ENCODE measurements at places on chromosomes 7 and 10. TPM values are rescaled to one million over a fixed set of nuclear protein-coding genes. Genes with fewer than 3 reads are reported as not detected.

GRCh38 chr7:1459920-1460820 is 900 bp upstream of the MICALL2 start:
- DNase-seq, result no peak

GRCh38 chr10:58546722-58547445 is 34.2 kb downstream of the BICC1 start:
- DNase-seq, result no peak

DNA sequence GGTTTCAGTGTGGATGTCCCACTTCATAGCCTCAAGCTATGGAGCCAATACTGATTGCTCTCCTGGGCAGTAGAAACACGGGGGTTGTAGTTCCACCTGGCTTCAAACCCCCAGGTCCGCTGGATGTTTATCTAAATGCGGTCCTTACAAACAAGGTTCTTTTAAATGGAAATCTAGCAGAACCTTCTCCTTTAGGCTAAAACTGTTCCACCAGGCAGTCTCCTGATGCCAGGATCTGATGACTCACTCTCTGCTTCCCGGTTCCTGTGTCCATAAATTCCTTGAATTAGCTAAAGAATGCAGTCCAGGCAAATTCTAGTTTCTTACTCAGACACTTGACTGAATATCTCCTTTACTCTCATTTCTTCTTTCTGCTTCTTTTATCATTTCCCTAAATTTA is 108.4 kb upstream of the FAM3C start:
- no peak for DNase-seq

DNA sequence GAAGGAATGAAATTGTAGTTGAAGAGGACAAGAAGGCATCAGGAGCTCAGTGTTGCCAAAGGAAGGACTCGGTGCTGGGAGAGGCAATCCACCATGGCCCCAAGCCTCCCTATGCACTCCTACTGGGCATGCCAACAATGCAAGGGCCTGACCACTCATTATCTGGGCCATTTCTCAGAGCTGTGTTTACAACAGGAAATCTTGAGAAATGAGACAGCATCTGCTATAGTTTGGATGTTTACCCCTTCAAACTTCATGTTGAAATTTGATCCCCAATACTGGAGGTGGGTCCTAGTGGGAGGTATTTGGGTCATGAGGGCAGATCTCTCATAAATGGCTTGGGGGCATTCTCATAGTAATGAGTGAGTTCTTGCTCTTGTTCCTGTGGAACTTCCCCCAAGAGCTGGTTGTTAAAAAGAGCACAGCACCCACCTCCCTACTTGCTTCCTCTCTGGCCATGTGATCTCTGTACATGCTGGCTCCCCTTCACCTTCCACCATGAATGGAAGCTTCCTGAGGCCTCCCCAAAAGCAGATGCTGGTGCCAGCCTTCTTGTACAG is 50.8 kb upstream of the AOAH start:
- DNase-seq, result no peak

DNA sequence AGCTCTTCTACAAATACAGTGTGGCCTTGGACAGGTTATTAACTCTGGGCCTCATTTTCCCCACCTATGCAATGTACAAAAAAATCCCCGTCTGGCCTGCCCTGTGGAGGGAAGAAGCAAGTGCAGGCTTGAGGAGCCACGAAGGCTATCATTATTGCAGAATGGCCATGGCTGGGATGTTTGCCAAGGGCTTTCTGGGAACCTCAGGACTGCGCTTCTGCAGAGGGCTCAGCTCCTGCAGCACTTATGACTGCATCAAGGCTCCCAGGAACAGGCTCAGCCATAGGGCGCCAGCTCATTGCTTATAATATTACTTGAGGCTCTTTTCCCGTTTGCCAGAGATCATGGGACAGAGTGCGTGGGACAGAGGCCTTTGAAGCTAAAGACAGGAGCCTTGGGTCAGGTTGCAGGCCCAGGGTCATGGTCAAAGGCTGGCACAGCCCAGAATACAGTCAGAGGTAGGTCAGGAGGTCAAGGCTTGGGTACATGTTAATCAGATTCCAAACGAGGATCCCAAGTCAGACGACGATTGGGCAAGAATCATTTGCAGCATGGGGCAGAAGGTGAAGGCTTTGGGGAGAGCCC is 20.6 kb upstream of the C10orf105 start:
- DNase-seq, result no peak

DNA sequence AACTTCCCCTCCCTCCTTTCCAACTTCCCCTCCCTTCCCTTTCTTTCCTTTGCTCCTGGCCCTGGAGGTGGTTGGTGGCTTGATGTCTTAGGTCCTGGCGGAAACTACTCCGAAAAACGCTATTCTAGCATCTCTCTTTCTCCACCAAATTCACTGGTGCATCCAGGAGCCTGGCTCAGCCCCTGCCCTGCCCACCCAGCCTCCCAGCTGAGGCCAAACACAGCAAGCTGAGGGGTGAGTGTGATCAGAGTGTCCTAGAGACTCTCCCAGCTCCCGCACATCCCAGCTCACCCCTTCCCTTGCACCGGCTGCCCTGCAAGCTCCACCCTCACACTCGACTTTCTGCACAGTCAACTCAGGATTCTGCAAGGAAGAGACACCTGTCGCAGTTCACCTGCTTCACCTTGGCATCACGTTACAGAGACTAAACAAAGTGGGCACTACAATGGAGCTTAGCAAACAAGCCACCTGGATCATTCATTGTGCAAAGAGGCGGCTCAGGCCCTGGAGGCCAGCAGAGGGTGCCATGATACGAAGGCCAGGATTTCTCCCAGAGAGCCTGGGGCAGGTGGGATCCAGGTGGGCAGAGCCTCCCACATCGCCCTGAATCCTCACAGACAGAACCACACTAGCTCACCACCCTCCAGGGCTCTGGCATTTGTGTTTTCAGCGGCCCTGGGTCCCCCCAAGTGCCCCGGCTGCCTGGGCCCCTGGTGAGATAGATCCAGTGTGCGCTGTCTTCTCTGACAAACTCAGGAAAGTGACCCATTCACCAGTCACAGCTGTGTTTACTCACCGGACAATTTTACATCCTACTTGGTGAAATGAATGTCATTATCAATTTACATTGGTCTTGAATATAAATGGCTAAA is 169.6 kb downstream of the TCERG1L start:
- no peak for DNase-seq

GRCh38 chr7:7918736-7919448 is 49.7 kb upstream of the GLCCI1 start:
- no peak for DNase-seq

- no peak for DNase-seq
Measured at GRCh38 chr7:42677751-42678699, 233.8 kb downstream of the C7orf25 start.

FGFR2 gene
- not detected for total RNA-seq

DNA sequence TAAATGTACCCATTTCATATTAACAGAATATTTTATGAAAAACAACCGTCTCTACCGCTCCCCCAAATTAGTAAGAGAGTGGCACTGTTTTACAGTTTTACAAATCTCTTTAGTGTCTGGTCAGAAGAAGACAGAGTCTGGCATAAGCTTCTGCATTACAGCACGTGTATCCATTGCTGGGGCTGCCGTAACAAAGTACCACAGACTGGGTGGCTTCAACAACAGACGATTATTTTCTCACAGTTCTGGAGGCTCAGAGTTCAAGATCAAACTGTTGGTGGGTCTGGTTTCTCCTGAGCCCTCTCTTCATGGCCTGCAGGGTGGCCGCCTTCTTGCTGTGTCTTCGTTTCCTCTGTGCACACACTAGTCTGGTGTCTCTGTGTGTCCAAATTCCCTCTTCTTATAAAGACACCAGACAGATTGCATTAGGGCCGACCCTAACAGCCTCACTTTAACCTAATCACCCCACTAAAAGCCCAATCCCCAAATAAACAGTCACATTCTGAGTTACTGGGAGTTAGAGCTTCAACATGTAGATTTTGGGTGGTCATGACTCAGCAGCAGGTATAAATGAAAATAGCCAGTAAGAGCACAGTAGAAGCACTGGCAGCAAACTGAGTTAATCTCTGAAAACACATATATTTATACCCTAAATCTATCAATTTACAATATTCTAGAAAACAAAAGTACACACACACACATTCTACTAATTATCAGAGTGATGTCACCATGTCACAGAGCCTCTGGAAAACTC is 4.0 kb upstream of the SPOCK2 start:
- no peak for DNase-seq

PDE1C gene
- not detected for total RNA-seq

DNA sequence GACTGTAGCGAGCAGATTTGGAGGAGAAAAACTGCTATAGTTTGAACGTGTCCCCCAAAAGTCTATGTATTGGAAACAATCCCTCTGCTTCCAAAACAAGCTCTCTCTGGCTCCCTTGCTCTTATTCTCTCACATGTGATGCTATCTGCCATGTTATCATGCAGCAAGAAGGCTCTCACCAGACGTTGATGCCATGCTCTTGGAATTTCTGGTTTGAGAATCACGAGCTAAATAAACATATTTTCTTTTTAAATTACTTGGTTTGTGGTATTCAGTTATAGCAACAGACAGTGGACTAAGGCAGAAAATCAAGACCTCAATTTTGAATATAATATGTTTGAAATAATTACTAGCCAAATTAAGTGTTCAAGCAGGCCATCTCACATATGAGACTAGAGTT is 17.5 kb upstream of the GNAT3 start:
- DNase-seq, result no peak

SERPINE1 gene
- total RNA-seq, result 0.36 TPM

DNA sequence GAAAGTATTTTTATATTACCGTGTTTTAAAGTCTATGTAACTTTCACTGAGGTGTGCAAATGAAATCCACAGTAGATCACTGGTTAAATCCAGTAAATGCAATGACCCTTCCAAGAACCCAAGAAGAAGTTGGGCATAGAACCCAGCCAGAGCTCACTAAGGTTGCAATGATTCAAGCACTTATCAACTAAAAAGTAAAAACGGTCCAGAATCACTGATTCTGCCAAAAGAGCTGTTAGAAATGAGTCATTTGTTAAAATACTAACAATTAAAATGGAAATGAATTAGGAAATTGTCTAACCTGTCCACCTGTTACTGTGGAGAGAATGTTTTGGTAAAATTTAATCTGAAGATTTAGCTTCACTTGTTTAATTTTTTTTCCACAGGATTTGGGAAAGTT is 74.4 kb downstream of the ANK3 start:
- DNase-seq, result no peak

PILRA gene
- total RNA-seq, result 9.9 TPM

- DNase-seq, result no peak
Measured at GRCh38 chr10:100360234-100360633, 13.2 kb downstream of the SCD start.

- DNase-seq, result no peak
Measured at GRCh38 chr7:65397730-65398142, 24.1 kb downstream of the ZNF92 start.

STYXL1 gene
- total RNA-seq, result 38.7 TPM

HUS1 gene
- total RNA-seq, result 34.4 TPM

DNA sequence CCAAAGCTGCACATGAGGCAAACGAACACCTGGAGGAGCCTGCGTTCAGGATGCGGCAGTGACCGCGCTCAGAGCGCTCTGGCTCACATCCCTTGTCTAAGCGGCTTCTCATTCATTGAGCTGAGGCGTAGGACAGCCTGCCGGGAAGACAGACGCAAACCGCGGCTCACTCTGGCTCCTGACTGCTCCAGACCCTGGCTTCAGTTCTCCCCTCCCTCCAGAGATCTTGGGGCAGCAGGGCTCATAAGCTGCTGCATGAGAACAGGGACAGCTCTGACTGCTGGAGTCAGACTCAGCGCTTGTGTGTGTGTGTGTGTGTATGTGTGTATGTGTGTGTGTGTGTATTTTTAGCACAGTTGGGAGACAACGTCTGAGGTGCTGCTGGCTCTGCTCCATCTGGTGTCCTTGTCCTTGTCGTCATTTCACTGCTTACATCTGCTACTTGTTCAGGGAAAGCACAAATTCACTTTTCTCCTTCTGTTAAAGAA is 15.8 kb upstream of the LYZL2 start:
- DNase-seq, result no peak

PRPS1L1 gene
- not detected for total RNA-seq

GRCh38 chr7:151289891-151290290 is 41.4 kb upstream of the SMARCD3 start:
- DNase-seq, result no peak

PDE6C gene
- total RNA-seq, result not detected

GRCh38 chr7:18590744-18591340 is 95.3 kb downstream of the HDAC9 start:
- no peak for DNase-seq

LFNG gene
- 34.8 TPM for total RNA-seq

DNA sequence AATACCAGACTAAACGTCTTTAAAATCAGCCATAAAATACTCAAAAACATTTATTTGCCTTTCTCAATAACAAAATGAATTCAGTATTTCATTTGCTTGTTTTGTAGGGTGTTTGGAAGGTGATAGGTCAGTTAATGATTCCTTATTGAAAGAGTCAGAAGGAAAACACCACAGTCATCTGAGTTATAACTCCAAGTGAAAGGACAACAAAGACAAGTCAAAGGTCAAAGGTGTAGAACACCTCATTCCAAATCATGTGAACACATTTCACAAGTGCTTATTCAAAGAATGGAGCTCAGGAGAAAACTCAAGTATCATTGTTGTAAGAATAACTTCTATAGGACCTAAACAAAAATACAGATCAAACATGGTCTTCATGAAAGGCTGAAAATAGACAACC is 318.6 kb upstream of the PHF14 start:
- DNase-seq, result no peak
